ENCODE measurements at places on chromosomes 11 and 22. TPM values are rescaled to one million over a fixed set of nuclear protein-coding genes. Genes with fewer than 3 reads are reported as not detected.

GRCh38 chr11:29962243-29962642, 54.6 kb downstream of the KCNA4 start:
- no peak for ATAC-seq

DNA sequence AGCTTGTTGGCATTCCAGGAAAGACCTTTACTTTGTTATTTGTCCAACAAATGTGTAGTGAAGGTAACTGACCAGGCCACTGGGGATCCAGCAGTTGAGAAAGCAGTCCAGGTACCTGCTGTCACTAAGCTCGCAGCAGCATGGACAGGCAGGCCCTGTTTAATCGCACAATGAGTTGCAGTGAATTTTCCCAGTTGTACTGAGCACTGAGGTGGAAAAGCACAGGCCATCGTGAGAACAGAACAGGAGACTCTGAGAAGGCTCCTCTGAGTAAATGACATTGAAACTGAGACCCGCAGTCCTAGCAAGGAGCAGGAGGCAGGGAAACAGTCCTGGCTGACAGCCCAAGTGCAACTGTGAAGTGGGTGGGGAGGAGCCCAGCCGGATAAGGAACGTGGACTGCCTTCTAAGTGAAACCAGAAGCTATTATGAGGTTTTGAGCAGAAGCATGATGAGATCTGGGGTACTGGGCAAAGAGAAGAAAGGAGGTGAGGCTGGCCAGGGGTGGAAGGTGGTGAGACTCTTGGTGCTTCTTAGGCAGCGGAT, 39.8 kb upstream of the CDON start:
- ATAC-seq = no peak

- ATAC-seq = no peak
Observed at GRCh38 chr11:19987331-19987801, 172.9 kb downstream of the DBX1 start.

DNA sequence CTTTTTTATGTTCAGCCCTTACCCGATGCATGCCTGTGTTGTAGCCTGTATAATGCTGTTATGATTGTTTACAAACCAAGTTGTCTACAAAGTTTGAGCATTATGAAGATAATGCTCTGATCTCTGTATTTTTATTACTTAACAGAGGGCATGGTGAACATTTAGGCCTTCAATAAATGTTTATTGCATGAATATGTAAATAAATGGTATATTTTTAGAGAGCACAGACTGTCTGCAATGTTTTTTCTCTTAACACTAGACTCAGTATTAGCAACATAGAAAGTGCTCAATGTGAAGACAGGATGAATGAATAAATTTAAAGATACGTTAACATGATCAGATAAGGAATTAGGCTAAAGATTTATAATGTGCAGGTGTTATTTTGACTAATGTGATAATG, 130.9 kb downstream of the UVRAG start:
- ATAC-seq = peak; percentile 51

DNA sequence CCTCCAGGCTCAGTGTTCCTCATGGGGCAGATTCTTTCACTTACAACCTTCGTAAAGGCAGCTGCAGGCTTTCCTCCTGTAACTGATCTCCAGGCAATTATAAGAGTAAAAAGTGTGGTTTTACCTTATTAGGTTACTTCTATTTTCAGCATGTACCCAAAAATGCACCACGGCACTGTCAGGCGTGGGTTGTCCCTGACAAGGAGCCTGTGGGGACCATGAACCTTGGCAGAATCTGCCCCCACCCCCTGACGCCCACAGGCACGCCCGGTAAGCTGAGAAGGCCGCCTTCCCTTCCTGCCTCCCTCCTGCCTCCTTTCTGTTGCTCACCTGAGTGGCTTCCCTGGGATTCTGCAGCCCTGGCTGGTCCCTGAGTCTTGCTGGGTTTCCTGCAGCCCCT, 1383.3 kb downstream of the TBC1D22A start:
- no peak for ATAC-seq

- no peak for ATAC-seq
Observed at GRCh38 chr22:33569559-33569958, 350.7 kb downstream of the LARGE1 start.

DNA sequence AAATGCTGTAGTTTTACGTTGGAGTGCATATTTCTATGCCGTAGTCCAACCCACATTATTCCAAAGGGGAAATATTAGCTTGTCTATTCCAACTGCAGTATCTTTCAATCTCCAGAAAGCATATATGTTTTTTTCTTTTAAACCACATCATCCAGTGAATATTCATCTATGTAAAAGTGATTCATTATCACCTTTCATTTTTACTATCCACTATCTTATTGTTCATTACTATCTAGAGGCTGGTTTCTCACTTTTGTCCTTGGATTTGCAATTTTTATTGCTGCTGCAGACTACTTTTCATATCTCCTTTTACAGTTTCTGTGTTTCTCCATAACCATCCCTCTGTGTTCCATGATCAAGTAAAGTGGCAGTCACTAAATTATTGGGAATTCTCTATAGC, 1097.2 kb upstream of the TENM4 start:
- no peak for ATAC-seq

GRCh38 chr11:78194490-78194889, 5.8 kb downstream of the USP35 start:
- no peak for ATAC-seq

DNA sequence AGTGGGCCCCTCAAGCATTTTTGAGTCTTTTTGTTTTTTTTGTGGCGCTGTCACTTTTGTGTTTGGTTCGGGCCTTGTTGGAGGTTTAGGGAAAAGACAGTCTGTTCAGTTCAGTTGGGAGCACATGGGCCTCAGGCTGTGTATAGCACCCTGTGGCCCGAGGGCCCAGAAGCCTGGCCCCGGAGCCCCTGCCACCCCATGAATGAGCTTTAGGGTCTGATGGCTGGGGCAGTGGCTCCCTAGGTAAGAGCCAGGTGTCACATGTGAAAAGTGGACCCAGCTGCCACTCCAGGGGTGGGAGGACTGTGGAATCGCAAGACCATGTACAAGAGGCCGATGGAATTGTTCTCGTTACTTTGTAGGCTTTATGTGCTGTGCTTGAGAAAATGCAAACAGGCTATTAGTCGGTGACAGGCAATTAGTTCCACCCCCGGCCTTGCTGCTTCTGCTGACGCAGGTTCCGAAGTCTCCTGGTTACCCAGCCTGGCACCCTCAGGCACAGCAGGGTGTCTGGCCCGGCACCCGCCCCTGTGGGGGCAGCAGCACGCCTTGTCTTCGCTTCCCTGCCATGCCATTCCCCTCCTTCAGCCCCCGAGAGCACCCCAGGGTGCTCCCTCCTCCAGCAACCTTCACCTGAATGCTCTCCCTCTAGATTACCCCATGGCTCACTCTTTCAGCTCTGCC, 38.2 kb upstream of the PARVG start:
- ATAC-seq = no peak

- ATAC-seq = no peak
Observed at GRCh38 chr22:27443306-27443705, 358.2 kb downstream of the MN1 start.

DNA sequence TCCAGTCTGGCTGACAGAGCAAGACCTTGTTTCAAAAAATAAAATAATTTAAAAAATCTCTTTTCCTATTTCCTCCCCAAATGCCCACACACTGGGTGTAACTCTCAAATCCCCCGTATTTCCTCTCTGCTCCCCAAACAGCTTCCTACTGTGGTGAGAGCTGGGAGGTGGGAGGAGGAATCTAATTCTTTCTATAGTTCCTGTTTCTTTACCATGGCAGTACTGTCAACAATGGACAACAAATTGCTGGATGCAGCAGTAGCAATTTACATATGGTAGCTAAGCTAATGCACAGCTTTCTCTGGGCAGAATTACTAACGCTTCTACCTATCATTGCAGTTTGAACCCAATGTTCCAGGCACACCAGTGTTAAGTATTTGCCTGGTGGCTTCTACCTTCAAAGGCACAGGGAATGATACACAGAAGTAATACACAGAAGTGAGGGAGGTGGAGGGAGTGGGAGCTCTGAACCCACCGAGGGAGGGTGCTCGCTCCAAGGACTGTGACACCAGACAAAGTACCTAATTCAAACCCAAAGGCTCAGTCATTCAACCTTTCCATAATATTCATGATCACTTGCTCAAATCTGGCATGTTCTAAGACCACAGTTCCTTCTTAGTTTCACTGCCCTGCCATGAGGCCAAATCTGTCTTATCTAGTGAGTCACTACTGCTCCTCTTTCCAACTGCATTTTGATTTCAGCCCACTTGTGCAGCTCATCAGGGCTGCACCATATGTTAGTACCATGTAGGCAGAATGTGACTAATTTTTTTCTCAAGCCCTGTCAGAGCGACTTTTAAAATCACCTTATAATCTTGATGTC, 37.9 kb downstream of the CELF1 start:
- ATAC-seq = peak; percentile 66

GRCh38 chr11:58933661-58934060, 5.6 kb upstream of the GLYATL1 start:
- no peak for ATAC-seq

The CFAP300 gene
- 7.2 TPM for total RNA-seq

The VWCE gene
- total RNA-seq = 4.9 TPM

The CD3E gene
- total RNA-seq = 1.2 TPM

The PLAAT2 gene
- total RNA-seq = not detected

The TRIM29 gene
- total RNA-seq = 1.8 TPM

The ELMOD1 gene
- total RNA-seq = 41.3 TPM
